ENCODE measurements at places on chromosomes 6 and 20.

DNA sequence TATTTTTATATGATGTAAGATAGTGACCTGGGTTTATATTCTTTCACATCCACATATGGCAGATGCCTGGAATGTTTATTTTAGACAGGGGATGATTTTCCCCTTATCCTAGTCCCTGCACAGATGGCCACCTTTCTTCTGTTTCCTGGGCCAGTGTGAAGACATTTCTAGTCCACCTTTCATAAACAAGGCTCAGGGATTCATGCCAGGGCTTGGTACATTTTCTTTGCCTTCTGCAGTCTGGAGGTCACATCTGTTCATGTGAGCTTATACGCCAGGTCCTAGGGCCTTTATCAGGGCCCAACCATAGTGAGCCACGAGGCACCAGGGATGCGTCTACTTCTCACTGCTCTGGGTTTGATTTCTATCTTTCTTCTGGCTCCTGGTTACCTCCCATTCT, 38.0 kb upstream of the ERVFRD-1 start:
- DNase-seq = no peak

- no peak for DNase-seq
Measured at GRCh38 chr6:170280689-170281045, 10.2 kb downstream of the DLL1 start.

GRCh38 chr6:32192608-32193039, at the start of gene GPSM3:
GPSM3 (minus strand) TSS chr6:32192643; CDS start chr6:32192513, 130 bp downstream.
- DNase-seq = peak; percentile 55

DNA sequence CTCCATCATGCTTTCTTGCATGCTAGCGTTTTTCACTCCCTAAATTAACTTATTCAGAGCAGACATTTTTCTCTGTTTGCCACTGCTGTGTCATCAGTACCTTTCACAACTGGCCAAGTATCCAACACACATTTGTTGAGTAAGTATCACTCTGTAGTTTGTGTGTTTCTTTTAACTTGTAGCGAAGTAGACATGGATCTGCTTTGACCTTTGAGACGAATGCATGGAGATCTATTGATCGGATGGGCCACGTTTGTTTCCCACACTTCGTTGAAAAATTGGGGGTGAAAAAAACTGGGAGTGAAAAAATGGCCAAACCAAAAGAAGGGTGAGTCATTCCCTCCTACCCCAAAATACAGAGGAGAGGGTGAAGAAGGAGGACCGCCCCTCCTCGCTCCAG, 12.9 kb upstream of the SLC9A8 start:
- DNase-seq = no peak

- no peak for DNase-seq
Measured at GRCh38 chr6:30714263-30714662, 2.8 kb downstream of the MDC1 start.

GRCh38 chr20:62039738-62040137, 25.9 kb downstream of the TAF4 start:
- no peak for DNase-seq

DNA sequence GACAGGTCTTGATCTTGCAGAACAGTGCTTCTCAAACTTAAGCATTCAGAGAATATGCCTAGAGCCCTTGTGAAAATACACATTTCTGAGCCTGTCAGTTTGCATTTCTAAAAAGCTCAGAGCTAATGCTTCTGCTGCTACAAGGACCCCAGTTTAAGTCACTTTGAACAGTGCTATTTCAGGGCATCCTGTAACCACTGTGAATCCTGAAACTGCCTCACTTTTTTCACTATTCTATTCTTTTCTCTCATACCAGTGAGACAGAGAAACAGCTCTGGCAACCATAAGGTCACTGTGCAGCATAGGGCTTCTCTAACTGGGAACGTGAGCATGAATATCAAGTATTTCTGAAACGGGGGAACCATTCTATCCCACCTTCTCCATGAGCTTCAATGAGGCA, 51.2 kb downstream of the LGSN start:
- no peak for DNase-seq

DNA sequence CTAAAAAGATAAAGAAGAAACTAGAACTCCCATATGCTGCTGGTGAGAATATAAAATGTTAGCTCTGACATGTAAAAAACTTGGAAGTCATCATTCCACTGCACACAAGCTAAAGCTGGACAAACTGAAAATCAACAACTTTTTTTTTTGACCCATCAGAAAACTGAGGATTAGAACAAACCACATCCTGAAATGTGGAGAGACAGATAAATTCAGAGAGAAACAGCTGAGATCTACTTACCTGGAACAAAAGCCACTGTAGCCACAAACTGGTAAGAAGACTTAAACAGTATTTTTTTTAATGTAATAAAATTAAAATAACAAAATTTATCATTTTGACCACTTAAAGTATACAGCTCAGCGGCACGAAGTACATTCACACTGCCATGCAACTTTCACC, 408.5 kb upstream of the RGS17 start:
- DNase-seq = no peak

- no peak for DNase-seq
Measured at GRCh38 chr20:550611-551010, 7.0 kb upstream of the CSNK2A1 start.

DNA sequence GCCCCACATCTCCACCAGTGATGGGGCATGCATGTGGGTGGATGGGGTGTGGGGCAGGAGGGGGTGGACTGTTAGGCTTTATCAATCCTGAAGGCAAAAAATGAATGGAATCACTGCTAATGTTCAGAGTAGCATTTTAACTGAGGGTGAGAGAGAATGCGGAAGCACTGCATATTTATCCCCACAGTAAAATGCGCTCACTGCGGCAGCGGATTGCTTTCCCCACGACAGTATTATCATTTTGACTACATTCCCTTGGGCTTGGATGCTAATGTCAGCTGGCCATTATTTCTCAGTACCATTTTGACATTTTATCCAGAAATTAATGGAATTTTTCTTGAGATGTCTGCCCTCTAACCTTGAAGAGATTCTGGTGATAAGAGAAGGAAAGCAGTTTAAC, 13.4 kb downstream of the ALDH8A1 start:
- DNase-seq = no peak

DNA sequence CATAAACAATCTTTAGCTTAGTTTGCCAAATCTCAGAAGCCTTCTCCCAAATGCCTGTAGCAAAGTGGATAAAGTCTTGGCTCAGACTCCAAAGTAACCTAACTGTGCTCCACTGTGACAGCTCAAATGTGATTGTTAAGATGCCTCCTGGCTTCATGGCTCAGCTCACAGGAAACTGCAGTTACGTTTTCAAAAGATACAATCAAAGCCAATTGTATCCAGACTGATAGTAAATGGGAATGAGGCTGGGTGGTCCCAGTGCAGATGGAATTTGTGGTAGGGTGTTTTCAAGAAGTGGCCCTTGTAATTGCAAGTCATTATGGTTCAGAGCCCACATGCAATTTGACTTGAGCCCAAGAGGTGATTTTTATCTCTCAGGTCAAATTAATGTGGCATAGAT, 151.2 kb upstream of the TAB2 start:
- no peak for DNase-seq

Data from CD4-positive, alpha-beta T cell (primary cell).